ENCODE measurements at places on chromosomes 12 and 14.

DNA sequence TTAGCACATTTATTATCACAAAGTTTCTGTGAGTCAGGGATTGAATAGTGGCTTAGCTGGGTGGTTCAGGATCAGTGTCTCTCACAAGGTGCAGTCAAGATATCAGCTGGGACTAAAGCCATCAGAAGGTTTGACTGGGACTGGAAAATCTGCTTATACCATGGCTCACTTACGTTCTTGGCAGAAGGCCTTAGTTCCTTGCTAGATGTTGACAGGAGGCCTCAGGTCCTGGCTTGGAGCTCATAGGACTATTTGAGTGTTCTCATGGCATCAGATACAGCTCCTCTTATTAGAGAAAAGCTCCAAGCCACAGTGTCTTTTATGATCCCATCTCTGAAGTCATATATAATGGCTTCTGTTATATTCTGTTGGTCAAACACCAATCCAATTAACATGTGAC lies 127.3 kb downstream of the SLC6A15 start:
- DNase-seq = no peak

GRCh38 chr12:129549656-129550055 lies 354.2 kb downstream of the TMEM132D start:
- no peak for DNase-seq

- DNase-seq = no peak
Observed at GRCh38 chr12:8590842-8591545, 21.7 kb downstream of the AICDA start.

- DNase-seq = no peak
Observed at GRCh38 chr12:125105600-125105999, 40.4 kb downstream of the AACS start.

GRCh38 chr12:32084017-32084688 lies 22.5 kb upstream of the BICD1 start:
- DNase-seq = no peak

DNA sequence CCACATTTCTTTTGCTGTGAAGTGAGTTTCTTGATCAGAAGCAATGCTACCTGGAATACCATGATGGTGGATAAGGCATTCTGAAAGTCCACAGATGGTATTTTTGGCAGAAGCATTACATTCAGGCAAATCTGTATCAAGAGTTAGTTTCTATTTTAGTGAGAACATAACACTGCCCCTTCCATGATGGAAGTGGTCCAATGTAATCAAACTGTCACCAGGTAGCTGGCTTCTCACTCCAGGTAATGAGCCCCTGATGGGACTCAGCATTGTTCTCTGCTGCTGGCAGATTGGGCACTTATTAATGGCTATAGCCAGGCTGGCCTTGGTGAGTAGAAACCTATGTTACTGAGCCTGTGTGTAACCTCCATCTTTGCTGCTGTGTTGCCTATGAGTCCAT lies 80.7 kb downstream of the KCNA5 start:
- no peak for DNase-seq

- no peak for DNase-seq
Observed at GRCh38 chr12:2539938-2540337, 254.8 kb upstream of the FKBP4 start.

- DNase-seq = peak; percentile 31
Observed at GRCh38 chr12:114479831-114480230, 73.9 kb upstream of the TBX5 start.

DNA sequence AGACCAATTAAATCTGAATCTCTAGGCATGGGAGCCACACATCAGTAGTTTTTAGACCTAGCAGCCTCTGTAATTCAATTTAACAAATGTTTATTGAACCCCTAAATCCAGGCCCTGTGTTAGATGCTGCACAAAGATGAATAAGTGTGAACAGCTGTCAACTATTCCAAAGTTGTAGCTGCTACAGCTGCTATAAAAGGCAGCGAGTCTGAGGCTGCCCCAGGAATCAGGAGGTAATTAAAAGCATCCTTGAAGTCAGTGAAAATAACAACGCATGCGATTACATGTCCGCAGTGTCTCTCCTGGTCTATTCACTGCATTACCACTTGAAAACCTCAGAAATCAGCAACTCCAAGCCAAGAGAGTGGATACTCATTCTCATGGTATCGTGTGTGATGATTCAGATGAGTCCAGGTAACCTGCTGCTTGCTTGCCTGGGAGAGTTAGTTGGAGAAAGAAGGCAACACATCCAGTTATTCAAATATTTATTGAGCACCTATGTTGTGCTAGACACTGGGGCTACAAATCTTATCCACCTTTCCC lies 34.9 kb upstream of the DDHD1 start:
- no peak for DNase-seq

DNA sequence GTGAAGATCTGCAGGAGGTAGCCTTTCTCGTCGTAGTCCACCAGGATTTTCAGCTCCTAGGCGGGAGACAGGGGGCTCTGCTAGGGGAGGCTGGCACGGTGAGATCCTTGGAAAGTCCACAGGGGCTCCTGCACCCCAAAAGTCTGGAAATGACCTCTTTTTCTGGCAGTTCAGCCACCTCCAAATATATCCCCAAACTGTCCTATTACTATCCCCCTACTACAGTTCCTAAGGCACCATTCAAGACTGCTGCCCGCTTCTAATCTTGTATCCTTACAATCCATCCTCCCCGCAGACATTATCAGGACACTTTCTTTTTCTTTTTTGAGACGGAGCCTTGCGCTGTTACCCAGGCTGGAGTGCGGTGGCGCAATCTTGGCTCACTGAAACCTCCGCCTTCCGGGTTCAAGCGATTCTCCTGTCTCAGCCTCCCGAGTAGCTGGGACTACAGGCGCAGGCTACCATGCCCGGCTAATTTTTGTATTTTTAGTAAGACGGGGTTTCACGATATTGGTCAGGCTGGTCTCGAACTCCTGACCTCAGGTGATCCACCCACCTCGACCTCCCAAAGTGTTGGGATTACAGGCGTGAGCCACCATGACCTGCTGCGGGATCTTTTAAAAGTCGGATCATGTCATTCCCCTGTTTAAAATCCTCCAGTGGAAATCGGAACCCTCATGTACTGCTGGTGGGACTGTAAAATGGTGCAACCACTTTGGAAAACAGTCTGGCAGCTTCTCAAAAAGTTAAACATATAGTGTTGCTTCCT lies 18.5 kb downstream of the HPD start:
- no peak for DNase-seq

- DNase-seq = peak; percentile 61
Observed at GRCh38 chr12:11812586-11813437, 163.3 kb downstream of the ETV6 start.

DNA sequence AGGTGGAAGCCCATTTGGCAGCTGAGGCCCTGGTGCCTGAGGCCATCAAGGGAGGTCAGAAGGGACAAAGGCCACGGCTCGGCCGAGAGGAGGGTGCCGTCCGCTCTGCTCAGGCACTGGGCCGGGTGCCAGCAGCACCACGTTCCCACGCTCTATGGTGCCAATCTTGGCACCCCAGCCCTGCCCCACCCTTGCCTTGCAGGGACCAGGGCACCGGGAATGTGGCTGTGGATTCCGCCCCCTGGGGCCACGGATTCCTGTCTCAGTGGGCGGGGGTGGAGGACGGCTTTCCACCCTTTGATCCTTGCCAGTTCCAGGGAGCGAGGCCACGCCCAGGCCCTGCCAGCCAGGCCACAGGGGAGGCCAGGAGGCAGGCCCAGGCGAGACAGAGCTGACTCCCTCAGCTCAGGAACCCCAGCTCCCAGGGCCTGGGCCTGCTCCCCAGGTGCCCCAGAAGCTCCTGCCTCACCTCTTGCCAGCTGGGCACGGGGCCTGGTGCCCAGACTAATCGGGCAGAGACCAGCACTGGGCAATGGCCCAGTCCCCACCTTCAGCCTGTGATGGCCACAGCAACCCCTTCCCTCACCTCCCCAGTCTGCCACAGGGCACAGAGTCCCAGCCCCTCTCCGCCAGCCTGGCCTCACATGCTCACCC lies 26.4 kb upstream of the GPR132 start:
- DNase-seq = peak; percentile 58

GRCh38 chr12:128790221-128790620 lies 33.5 kb downstream of the SLC15A4 start:
- DNase-seq = no peak

DNA sequence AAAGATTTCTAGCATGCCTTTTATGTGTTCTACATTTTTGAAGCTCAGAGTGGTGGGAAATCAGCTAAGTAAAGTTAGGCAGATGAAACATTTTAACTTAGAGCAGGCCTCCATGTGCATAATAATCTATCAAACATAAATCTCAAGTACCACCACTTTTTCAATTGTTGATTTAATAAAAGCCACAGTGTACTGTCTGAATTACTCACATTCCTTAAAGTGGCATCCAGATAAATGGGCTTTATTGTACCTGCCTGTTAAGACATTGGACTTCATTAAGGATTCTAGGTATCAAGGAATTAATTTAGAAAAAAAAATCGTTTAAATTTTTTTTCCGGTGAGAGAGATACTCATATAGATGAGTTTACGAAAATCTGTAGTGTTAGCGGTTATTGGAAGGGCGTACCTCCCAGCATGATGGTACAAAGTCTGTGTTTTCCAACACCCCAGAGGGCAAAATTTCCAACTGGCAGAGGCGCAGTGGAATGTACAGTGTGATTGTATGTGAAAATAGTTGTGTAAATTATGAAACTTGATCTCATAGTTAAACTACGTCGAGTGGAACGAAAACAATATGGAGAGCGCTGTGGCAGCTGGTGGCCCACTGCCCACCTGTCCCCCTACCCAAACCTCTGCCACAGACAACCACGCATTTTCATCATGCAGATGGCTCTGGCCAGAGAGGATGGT lies 25.0 kb downstream of the ELK3 start:
- no peak for DNase-seq

DNA sequence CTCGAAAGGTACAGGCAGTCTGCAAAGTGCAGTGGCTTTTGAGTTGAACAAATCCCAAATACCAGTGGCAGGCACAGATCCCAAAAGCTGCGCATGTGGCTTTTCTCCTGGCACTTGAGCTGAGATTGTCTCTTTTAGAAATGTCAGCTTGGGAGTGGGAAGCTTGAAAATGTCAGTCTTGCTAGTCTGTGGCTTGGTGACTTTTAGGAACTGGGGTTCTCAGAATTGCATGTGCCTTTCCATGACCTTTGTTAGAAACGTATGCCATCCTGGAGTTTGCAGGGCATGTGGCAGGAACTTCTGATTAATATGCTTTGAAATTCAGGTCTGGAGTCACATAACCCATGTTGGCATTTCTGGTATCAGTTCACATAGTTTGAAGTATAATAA lies 182.1 kb downstream of the CHST11 start:
- no peak for DNase-seq

DNA sequence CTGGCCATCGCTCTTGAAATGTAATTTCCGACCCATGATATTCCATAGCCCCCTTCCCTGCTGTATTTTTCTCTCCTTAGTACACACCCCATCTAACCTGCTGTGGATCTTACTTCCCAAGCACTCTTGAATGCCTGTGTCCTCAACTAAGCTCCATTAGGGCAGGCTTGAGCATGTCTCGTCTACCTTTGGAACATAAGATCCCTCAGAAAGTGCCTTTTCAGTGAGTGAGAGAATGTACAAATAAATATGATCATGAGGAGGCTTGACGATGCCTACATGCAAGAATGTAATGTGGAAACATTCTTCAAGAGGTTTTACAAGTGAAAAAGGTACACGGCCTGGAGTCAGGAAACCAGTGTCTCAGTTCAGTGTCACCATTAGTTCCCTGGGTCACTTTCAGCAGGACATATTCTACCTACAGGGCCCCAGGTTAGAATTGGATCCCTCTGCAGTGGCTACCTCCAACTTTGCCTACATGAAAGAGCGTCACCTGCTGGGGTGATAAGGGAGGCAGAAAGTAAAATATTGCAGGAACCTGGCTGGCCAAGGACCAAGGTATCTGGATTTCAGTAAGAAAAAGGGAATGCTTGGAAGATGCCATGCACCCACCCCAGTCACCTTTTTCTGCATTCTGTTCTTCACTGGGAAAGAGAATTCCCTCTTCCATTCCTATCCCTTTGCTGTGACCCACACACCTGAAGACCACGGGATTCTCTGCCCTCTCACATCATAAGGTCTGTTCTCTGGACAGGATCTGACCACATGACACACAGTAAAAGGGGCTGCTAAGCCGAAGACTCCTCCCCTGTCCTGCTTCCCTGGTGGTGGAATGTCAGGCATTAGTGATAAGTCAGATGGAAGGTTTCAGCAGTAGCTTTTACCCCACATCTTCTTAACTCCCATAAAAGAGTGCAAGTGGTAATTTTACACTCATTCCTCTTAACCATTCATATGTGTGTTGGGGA lies 24.6 kb upstream of the SERPINA1 start:
- no peak for DNase-seq

DNA sequence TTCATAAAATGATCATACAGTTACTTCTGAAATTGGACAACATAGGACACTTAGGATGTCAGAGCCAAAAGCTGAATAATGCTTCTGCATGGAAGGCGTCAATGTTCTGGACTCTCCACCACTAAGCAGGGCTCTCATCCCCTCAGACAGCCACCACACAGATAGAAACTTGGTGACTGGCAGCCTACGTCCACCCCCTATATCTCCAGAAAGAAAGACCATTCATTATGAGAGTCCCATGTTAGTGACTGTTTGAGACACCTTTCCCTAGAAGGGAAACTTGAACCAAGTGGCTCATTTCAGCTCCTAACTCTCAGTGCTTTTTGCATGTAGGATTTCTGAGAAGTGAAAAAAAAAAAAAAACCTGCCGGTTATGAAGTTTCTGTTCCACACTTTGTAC lies 251.0 kb upstream of the FKBP4 start:
- DNase-seq = no peak

DNA sequence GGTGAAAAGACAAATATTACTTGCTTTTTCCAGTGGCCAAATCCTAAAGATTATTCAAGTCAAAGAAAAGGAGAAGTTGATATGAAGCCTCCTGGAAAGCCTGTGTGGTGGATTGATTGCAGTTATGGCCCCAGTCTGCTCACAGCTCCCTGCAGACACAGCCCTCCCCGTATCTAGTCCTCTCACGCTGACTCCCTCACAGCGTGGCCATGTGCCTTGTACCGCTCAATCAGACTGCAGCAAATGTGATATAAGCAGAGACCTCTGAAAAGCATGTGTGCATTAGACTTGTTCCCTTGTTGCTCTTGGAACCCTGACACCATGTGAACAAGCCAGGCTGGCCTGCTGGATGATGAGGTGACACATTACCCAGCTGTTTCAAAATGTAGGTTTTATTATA lies 398.0 kb upstream of the GARIN6 start:
- DNase-seq = no peak

DNA sequence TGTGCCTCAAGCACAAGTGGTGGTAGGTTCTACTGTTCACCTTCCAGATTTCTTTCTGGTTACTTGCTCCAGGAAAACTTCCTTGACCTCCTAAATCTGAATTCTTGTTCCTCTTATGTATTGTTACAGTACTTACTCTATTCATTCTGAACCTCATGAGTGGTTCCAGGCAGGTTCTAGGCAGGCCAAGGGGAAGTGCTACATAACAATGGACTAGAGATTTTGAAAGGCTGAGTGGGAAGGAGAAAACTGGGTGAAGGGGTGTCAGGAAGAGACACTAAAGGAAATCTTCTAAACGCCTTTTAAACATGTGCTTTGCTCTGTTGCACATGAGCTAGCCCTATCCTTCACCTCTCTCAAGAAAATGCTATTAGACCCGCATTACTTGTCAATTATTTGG lies 1.6 kb downstream of the YARS2 start:
- DNase-seq = peak; percentile 3

Data from right kidney (tissue), 9 donors.